Head of caudate nucleus (tissue), 42 donors: ENCODE measurements at places on chromosomes 7 and 10.

- DNase-seq = no peak
Measured at GRCh38 chr7:24701261-24702235, 55.7 kb downstream of the GSDME start.

DNA sequence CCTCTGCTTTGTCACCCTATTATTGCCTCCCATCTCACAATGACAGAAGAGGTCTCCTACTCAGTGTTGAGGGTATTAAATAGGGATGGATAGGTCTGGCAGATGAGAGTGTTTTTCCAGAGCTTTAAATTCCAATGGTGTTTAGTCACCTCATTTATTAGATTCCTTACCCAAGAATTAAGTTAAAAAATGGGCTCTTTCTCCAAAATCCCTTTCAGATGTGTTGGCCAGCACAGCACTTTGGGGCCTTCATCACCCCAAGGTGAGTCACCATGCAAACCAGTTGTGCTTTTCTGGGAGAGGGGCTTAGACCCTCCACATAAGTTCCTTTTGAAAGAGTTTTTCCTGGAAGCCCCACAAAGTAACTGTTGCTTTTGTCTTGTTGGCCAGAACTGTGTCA lies 78.4 kb downstream of the CYP26A1 start:
- DNase-seq = no peak

DNA sequence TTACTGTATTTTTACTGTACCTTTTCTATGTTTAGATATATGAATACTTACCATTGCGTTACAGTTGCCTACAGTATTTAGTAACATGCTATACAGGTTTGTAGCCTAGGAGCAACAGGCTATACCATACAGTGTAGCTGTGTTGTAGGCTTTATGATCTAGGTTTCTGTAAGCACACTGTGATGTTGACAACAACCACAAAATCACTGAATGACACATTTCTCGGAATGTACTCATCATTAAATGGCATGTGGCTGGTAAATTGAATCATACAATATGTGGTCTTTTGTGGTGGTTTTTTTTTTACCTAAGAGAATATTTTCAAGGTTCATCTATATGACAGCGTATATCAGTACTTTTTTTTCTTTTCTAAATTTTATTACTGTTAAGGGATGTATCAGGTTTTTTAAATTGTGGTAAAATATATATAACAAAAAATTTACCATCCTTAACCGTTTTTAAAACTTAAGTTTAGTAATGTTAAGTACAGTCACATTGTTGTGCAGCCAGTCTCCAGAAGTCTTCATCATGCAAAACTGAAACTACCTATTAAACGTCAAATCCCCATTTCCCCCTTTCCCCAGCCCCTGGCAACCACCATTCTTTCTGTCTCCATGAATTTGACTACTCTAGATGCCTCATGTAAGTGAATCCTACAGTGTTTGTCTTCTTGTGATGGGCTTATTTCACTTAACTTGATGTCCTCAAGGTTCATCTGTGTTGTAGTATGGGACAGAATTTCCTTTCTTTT lies 21.5 kb downstream of the BTAF1 start:
- no peak for DNase-seq

DNA sequence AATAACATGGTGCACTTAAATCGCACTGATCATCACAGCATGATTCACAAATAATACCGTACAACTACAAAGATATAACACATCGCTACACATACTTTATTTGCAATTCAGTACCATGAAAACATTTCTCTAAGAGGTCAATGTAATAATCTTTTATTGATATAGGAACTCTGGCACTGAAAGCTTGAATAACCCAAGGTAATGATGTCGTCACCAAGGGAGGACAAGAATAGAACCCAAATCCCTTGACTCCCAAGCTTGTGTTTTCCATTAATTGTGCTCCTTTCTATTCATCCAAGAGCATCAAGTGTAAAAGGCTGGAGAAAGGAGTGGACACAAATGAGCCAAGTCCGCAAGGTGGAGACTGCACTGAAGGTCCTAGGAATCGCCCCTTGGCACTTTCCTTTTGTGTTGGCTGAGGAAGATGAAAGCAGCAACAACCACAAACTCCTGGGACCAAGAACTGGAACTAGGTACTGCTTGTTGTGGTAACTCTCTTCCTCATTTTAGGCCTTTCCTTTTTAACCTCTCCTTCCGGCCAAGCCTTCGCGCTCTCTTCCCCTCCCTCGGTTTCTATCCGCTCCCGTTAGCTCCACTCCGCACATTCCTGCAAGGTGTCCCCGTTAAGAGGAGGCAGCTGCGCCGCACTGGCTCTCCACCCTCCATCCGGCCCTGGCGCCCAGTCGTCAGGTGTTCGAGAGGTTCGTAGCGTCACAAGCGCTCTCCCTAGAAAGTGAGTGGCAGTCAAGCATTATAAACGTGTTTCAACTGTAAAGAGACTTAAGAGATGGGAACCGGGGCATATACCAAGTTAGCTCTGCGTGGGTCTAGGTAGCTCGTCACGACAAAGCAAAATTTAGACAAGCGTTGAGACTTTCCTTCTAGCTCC lies 1.0 kb upstream of the CBLL1 start:
- DNase-seq = peak; percentile 29

DNA sequence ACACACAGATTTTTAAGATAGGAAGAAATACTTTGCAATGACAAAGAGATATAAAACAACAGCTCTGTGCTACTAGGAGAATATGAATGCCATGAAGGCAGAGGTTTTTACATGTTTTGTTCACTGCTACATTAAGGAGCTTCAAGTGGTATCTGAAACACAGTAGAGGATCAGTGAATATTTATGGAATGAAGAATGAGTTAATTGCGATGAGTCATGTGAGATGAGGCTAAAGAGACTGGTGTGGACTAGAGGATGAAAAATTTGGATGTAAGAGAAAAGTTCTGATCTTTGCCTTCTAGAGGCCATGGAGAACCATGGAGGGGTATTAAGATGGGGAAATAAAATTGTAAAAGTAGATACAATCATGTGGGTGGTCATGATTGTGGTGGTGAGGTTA lies 434.2 kb downstream of the PHTF2 start:
- DNase-seq = no peak

DNA sequence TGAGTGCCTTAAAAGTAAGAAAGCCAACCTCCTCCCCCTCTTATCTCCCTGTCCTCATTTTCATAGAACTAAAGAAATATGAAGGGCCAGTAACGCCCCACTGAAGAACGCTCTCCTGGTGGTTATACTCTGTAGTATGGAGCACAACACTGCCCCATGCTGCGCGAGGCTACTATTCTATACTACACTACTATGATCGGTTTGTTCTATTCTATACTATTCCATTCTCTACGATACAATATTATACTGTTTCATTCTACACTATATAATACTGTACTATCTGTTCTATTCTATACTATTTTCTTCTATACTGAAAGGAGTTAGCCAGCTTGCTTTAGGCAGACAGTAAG lies 34.8 kb downstream of the DIP2C start:
- no peak for DNase-seq

GRCh38 chr10:44910602-44911001 lies 535 bp upstream of the TMEM72 start:
- DNase-seq = no peak

- no peak for DNase-seq
Measured at GRCh38 chr7:116575853-116576252, 51.0 kb downstream of the CAV1 start.

DNA sequence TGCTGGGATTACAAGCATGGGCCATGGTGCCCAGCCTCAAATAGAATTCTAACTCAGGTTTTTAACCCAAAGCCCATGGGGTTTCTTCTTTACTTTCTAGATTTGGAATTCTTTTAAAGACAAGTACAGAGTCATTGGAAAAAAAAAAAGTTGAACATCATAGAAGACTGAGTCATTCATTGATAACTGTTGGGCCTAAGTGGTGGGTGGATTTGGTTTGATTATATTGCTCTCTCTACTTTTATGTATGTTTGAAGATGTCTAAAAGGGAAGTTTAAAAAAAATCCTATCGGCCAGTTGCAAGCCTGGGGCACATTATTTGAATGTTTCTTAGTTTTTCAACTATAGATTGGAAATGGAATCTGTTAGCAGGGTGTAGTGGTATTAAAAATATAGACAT lies 49.7 kb downstream of the INPP5F start:
- DNase-seq = no peak

- no peak for DNase-seq
Measured at GRCh38 chr7:80711531-80711930, 73.1 kb downstream of the CD36 start.

DNA sequence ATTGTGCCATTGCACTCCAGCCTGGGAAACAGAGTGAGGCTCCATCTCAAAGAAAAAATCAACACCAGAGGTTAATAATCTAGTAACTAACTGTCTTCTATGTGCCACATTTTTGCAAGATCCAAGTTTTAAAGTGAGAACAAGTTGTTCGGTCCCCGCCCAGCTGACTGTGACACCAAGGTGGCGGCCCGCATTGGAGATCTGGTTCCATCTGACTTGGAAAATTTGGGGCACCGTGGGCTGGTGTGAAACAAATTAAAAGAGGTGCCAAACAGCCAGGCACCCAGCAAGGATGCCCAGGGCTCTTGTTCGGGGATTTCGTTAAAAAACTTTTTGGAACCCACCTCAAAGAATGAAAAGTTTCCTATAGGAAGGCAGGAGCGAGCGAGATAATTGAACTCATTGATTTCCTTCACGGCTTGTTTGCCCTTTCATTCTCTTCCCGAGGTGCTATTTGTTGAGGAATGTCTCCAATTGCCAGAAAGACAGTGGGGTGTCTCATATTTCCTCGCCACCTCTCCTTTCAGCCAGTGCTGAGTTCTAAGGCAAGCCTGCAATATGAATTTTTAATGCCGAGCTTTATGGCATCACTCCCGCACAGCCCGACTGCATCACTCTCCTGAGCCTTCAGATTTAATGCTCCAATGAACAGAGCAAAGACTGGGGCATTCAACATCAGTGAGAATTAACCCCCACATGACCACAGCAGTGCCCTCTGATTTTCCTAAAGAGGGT lies 156.9 kb upstream of the SH2B2 start:
- no peak for DNase-seq

- DNase-seq = no peak
Measured at GRCh38 chr7:199483-200249, 7.3 kb downstream of the FAM20C start.

DNA sequence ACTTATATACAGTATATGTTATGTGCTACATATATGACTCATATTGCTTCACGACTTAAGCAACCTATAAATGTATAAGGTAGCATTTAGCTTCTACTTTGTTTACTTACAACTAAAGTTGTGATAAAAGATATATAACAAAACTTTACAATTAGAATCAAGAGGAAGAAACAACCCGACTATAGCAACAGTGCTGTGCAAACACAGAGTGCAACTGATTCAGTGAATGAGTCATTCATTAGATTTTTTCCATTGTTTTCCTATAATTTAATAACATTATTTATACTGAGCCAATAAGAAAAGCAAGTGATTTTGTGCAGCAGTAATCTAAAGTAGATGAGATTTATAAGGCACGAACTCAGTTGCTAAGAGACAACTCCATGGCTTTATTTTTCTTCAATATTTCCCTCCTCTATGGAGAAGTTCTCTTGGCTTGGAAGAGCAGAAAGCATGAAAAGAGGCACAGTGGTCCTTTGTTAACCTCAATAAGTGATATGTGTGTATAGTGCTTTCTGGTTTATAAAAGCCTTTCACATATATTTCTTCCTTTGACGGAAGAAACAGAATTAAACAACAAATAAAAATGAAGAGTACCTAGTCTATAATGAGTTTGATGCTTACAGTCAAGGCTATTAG lies 19.8 kb downstream of the CEP41 start:
- DNase-seq = no peak

GRCh38 chr7:1325646-1326510 lies 93.2 kb downstream of the UNCX start:
- no peak for DNase-seq

DNA sequence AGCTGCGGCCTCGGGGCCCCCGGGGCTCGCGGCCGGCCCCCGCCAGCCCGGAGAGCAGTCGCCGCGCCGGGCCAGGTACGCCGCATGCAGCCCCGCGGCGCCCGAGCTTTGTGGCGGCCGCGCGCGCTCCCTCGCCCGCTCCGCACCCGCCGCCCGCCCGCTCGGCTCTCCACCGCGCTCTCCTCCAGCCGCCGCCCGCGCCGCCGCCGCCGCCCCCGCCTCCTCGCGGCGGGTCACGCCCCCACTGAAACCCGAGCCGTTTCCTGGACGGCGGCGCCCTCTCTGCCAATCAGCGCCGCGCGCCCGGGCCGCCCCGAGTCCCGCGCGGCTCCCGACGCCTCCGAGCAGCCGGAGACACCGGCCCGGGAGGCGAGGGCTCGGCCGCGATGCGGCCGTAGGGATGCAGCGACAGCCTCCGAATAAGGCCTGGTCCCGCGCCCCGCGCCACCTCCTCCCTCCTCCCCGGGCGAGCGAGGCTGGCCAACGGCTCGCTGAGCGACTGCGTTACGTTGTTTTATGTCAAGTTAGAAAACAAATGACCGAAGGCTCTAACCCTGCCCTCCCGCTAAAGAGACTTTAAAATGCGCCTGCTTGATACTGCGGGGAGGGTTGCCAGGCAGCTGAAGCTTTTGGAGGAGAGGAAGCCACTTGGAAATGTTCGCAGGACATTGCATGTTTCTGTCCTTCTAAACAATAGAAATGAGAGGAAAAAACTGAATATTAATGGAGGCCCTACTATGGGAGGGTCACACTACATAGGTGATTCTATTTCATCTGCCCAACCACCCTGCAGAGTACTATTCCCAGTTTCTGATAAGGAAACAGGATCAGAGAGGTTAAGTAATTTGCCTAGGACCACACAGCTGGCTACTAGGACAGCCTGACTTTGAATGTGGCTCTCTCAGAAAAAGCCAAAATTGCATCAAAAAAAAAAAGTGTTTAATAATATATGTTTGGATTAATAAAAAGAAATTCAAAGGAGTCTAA lies at the start of gene FGFR2:
TSS of gene FGFR2 (minus strand) at position 182 of the 987 bp plus-strand sequence. CDS start 4,627 bp downstream, outside the sequence.
- peak; percentile 86 for DNase-seq

- no peak for DNase-seq
Measured at GRCh38 chr7:50696810-50697582, 85.7 kb downstream of the GRB10 start.

DNA sequence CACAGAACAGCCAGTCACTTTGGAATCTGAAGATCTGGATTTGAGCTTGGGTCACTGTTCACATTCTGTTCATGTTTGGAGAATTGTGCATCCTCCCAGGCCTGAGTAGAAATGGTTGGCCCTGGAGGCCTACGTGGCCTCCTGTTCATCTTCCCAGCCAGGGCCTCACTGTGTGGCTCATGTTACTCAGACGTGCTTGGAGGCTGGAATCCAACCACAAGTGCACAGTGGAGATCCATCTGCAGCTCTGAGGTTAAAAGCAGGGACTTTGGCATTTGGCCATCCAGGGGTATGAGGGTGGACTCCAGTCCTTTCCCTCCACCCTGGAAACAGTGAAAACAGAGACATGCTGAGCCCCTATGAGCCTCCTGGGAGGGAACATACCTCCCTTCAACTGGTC lies 709.0 kb upstream of the IGFBP3 start:
- DNase-seq = no peak

- DNase-seq = no peak
Measured at GRCh38 chr7:114952296-114952695, 30.4 kb downstream of the MDFIC start.

- DNase-seq = no peak
Measured at GRCh38 chr7:132150711-132151110, 425.6 kb downstream of the PLXNA4 start.

- no peak for DNase-seq
Measured at GRCh38 chr10:121032460-121032859, 181.3 kb downstream of the WDR11 start.

- DNase-seq = no peak
Measured at GRCh38 chr7:2717293-2718261, 29.6 kb downstream of the AMZ1 start.

GRCh38 chr10:132518572-132519381 lies 18.8 kb upstream of the INPP5A start:
- no peak for DNase-seq
